DMS153 (cell line): ENCODE measurements at places on chromosomes 11 and 22.

GRCh38 chr11:112793416-112793815 is 167.8 kb upstream of the NCAM1 start:
- no peak for DNase-seq

GRCh38 chr22:42863349-42863961 is 6.4 kb upstream of the ARFGAP3 start:
- no peak for DNase-seq

DNA sequence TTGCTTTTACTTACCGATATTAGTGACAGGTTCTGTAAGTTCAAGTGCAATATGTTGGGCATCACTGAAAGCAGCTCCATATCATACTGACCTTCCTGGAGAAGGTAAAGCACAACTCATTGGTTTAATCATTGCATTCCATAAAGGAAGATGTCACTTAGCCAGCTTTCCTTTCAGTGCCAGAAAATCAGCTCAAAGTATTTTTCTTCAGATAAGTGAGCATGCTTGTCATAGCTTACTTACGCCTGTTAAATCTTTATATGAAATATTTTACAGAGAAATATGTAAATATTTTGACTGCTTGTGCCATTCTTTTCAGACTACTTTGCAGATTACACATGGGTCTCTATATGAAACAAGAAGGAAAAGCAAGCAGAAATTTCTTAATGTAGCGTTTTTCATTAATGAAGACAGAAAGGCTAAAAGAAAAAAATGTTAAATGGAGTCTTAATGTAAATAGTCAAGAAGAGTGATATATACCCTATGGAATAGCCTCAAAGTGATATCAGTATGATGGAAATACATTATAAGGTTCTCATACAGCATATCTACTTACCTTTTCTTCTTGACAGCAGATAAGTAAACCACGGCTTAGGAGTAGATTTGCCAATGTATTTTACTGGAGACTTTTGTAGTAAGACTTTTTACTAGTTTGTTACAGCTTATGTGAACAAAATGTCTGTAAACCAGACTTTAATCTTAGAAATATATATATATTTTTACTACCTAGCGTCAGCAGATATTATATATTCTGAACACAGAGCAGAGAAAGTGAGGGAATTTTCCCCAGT is 649.7 kb downstream of the METTL15 start:
- no peak for DNase-seq

- no peak for DNase-seq
Measured at GRCh38 chr11:128776424-128777284, 82.8 kb downstream of the FLI1 start.

DNA sequence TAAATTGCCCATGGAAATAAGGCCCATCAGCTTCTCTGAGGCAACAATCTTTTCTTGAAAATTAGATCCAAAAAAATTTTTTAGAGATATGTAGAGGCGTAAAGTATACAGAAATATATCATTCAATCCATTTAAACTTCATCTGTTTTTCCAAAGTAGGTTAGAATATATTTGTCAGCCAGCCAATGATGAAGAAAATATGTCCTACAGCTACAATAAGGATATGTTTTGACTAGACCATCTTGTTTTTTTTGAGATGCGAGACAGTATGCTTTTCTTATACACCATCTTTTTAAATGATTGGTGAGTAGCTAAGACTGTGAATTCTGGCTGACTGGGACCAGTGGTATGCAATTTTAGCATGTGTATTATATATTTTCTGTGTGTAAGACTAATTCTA is 630.4 kb upstream of the CNTN5 start:
- DNase-seq: no peak

GRCh38 chr22:44311855-44312170 is 938 bp downstream of the SHISAL1 start:
- no peak for DNase-seq

DNA sequence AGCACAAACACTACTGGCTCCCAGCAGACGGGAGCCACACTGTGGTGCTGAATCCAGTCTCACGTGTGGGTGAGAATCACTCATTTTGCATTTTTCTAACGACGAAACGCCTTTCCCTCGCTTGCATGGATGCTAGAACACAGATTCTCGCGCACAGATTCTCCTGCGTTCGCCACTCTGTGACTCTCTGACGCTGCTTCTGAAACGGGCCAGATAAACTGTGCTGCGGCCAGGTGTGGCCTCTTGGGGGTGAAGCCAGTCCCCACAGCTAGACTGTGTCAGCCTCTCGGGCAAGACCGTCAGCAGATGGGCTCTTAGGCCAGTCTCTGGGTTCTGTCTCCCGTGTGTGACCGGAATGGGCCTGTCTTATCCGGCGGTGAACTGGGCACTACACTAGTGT is 44.6 kb downstream of the TRMU start:
- DNase-seq: no peak

GRCh38 chr11:94746721-94747120 is 21.4 kb upstream of the AMOTL1 start:
- DNase-seq: no peak

- DNase-seq: no peak
Measured at GRCh38 chr11:65574811-65575567, 864 bp upstream of the EHBP1L1 start.

GRCh38 chr11:12157241-12157661 is 46.9 kb downstream of the MICAL2 start:
- DNase-seq: no peak
